PC-9 (cell line): ENCODE measurements at places on chromosomes 16 and 17. TPM values are rescaled to one million over a fixed set of nuclear protein-coding genes. Genes with fewer than 3 reads are reported as not detected.

Gene DNASE1L2
- 6.0 and 7.3 TPM in 2 replicates for total RNA-seq

Gene TMUB2
- 39.2 and 45.5 TPM in 2 replicates for total RNA-seq

Gene USP10
- total RNA-seq: 86.3 and 109 TPM in 2 replicates

Gene METTL26
- total RNA-seq: 144 and 158 TPM in 2 replicates

Gene MOSMO
- 20.1 and 24.2 TPM in 2 replicates for total RNA-seq

Gene CTRB1
- total RNA-seq: not detected in 2 replicates

Gene GGT6
- total RNA-seq: 3.7 and 7.5 TPM in 2 replicates

Gene ALOXE3
- total RNA-seq: 0.70 and 1.4 TPM in 2 replicates

Gene NATD1
- total RNA-seq: 5.3 and 5.4 TPM in 2 replicates

Gene PSMD7
- 98.2 and 128 TPM in 2 replicates for total RNA-seq

Gene ABCC6
- 1.7 and 2.8 TPM in 2 replicates for total RNA-seq

Gene ST6GALNAC2
- total RNA-seq: 15.5 and 18.7 TPM in 2 replicates

DNA sequence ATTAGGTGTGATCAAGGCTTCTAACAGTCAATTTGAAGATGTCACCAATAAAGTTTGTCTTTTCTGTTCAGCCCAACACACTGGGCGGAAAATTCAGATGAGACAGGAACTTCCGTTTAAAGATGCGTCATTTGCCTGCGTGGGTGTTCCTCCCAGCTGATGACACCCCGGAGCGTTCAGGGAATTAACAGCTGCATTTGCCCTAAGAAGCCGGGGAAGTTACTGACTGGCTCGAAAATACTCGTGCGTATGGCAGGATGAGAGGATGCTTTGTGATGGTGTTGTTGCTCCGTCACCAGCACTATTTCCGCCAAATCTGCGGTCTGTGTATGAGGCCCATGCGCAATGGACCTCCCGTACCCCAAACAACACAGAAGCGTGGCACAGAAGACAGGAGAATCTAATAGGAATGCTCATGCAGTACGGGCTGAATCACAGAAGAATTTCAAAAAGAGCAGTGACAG is 11.9 kb upstream of the PVALEF start:
- DNase-seq: no peak
- peaks cover 30% of the 10 kb centered on the region; the same call in 1 of the 2 replicates for H3K27me3 ChIP-seq
- no peak overlapping the region for H3K4me3 ChIP-seq
- no peaks in the 10 kb centered on the region for H3K36me3 ChIP-seq

DNA sequence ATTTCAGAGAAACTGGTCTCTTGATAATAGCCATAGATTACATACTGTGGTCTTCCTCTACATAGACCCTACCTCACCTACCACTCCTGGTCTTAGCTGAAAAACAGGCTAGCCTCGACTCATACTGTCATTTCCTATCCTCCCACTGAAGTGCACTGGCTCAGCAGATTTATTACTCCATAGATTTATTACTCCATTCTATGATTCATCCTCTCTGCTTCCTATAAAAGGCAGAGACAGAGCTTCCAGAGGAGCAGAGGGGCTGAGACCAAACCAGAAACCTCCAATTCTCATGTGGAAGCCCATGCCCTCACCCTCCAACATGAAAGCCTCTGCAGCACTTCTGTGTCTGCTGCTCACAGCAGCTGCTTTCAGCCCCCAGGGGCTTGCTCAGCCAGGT is at the start of gene CCL7:
TSS of gene CCL7 (plus strand) at position 253 of the 400 bp plus-strand sequence. CDS start at position 323, 70 bp downstream.
- H3K27ac ChIP-seq: no peak within 1 kb of the TSS
- H3K4me3 ChIP-seq: no peak within 1 kb of the TSS
- no peak for DNase-seq
- no peaks in the 10 kb centered on the region for H3K36me3 ChIP-seq
- H3K27me3 ChIP-seq: no peaks in the 10 kb centered on the region

DNA sequence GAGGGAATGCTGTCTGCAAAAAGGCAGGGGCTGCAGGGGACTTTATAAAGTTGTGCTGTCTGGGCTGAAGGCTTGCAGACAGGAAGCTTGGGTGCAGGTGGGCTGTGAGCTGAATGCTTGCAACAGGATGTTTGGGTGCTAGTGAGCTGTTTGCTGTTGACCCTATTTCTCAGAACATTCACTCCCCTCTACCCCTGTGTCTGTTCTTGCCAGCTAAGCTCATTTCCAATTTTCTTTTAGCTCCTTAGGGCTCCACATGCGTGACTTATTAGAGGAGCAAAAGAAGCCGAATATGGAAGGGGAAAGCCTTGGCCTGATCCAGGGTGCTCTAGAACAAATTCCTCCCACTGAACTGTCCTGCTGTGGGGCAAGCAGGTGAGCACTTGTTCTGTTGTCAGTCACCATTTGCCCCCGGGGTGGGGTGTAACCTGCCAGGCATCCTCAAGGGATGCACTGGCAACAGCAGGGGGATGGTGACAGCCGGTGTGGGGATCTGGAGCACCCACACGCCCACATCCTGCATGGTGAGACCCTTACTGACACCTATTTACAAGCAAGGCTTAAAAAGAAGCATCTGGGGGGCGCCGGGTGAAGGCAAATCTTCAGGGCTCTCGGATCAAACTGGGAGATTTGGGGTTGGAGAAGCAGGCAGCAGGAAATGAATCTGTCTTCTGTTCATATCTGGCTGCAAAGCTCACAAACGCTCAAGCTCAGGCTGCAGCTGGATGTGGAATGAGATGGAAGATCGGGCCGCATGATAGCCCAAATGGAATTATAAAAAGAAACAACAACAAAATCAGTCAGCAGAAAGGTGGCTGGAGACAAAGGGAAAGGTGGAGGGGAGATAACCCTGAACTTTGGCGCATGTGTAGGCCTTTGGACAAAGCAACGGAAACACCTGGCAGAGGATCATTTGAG is 21.1 kb upstream of the NUP93 start:
- no peak overlapping the region for H3K27ac ChIP-seq
- DNase-seq: no peak
- H3K4me3 ChIP-seq: no peak overlapping the region
- no peaks in the 10 kb centered on the region for H3K4me1 ChIP-seq

DNA sequence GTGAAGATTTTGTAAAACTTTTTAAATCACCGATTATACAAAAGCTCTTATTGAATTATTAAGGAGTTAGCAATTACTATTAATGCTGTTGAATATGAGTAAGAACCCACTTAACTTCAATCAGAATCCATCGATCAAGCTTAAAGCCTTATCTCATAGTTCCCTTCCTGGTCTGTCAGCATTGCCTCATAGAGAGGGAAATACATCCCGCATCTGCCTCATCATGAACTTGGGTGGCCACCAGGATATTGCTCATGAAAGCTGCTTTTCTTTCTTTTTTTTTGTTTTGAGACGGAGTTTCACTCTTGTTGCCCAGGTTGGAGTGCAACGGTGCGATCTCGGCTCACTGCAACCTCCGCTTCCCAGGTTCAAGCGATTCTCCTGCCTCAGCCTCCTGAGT is 66.7 kb downstream of the PIGL start:
- no peaks in the 10 kb centered on the region for H3K36me3 ChIP-seq
- DNase-seq: no peak
- H3K27me3 ChIP-seq: no peaks in the 10 kb centered on the region
- no peak overlapping the region for H3K27ac ChIP-seq
- H3K4me3 ChIP-seq: no peak overlapping the region
- H3K4me1 ChIP-seq: peaks cover 63% of the 10 kb centered on the region

- no peak overlapping the region for H3K4me3 ChIP-seq
- peaks cover 10% of the 10 kb centered on the region for H3K4me1 ChIP-seq
- DNase-seq: no peak
These were observed 22.2 kb downstream of the SERPINF1 start for GRCh38 chr17:1783834-1784611.

- H3K4me1 ChIP-seq: no peaks in the 10 kb centered on the region
- no peak for DNase-seq
- H3K36me3 ChIP-seq: 0 out of 2 replicates have a peak, but pooled peaks cover 9% of the 10 kb centered on the region
- no peak overlapping the region for H3K4me3 ChIP-seq
These were observed 91.2 kb downstream of the CMIP start for GRCh38 chr16:81535679-81536360.

DNA sequence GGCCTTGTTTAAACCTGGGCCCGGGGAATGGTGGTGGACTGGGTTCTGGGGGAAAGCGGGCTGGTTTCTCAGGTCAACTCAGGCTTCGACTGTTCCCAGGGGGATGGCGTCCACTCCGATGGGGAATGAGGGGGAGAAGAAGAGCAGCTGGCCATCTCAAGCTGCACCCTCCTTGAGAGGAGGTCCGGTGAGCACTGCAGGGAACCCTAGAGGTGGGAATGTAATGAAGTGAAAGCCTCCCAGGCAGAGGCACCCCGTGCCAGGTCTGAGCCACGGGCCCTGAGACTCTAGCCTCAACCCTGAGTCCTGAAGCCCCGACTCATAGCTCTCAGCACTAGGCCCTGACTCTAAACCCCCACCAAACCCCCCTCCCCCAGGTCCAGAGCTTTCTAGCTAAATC is 1.2 kb upstream of the CDIPT start:
- no peaks in the 10 kb centered on the region for H3K27me3 ChIP-seq
- no peak overlapping the region for H3K27ac ChIP-seq
- no peaks in the 10 kb centered on the region for H3K36me3 ChIP-seq
- H3K4me3 ChIP-seq: no peak overlapping the region

DNA sequence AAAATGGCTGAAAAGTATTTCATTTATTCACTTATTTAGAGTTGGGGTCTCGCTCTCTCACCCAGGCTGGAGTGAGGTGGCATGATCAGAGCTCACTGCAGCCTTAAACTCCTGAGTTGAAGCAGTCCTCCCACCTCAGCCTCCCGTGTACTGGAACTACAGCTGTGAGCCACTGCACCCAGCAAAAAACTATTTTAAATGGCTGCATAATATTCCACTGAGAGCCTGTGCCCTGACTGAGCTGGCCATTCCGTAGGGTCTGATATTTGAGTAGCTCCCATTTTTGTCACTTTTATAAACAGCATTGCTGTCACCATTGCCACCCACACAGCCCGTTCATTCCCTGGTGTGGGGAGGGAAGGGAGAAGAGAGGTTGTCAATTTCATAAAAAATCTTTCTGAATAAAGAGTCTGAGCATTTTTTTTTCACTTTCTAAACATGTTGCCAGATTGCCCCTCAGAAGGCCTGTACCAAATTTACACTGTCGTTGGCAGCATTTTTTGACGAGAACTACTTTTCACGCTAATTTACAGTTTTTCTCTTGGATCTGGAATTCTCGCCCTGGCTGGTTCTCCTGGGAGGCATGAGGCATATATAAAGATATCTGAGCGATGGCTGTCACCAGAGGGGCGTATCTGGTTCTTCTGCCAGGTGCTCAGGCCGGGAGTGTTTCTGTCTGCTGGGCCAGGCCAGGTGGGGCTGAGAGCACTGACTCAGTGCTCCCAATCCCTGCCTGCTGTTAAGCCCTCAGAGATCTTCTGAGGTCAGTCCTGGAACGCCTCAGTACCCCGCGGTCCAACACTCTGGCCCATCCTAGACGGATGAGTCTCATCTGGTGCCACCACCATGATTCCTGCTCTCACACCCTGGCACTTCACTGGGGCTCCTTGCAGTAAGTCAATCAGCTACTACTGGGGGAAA is 7.2 kb upstream of the KIFC3 start:
- DNase-seq: peak; percentile 62
- peaks cover 74% of the 10 kb centered on the region for H3K4me1 ChIP-seq
- no peaks in the 10 kb centered on the region for H3K36me3 ChIP-seq
- H3K27ac ChIP-seq: peak overlapping the region; percentile 88
- no peaks in the 10 kb centered on the region for H3K27me3 ChIP-seq
- H3K4me3 ChIP-seq: peak overlapping the region; percentile 23; the same call in 1 of the 2 replicates

DNA sequence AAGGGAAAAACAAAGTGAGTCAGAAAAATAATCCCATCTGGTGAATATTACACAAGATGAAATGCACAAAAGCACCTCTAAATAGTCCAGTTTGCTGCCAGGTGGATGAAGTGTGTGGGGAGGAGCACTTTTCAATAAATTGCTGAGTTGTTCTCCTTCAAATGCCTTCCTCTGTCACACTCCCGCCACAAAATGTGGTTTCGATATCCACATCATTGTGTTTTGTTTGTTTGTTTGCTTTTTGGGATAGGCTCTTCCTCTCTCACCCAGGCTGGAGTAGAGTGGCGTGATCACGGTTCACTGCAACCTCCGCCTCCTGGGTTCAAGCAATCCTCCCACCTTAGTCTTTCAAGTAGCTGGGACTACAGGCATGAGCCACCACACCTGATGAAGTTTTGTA is 24.6 kb upstream of the SHISA9 start:
- no peak overlapping the region for H3K4me3 ChIP-seq
- H3K27me3 ChIP-seq: no peaks in the 10 kb centered on the region
- DNase-seq: peak; percentile 59
- H3K4me1 ChIP-seq: peaks cover 80% of the 10 kb centered on the region
- peak overlapping the region; percentile 97 for H3K27ac ChIP-seq

DNA sequence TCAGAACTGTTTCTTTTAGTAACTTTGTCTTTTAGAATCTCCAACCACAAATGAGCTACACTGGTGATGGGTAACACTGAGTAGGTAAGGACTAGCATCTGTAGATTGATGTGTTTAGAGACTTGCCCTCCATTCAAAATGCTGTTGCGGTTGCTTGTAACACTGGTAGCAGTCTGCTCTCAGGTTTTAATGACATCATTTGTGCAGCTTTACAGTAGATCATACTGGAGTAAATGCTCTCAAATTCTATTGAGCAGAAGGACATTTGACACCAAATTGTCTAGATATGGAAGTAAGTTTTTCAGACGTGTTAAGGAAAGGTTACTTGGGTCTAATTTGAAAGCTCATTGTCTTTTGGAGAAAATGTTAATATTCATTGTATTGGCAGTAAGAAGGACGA is 98.8 kb downstream of the NLK start:
- DNase-seq: no peak
- no peak overlapping the region for H3K4me3 ChIP-seq
- H3K4me1 ChIP-seq: no peaks in the 10 kb centered on the region
- H3K27me3 ChIP-seq: no peaks in the 10 kb centered on the region

DNA sequence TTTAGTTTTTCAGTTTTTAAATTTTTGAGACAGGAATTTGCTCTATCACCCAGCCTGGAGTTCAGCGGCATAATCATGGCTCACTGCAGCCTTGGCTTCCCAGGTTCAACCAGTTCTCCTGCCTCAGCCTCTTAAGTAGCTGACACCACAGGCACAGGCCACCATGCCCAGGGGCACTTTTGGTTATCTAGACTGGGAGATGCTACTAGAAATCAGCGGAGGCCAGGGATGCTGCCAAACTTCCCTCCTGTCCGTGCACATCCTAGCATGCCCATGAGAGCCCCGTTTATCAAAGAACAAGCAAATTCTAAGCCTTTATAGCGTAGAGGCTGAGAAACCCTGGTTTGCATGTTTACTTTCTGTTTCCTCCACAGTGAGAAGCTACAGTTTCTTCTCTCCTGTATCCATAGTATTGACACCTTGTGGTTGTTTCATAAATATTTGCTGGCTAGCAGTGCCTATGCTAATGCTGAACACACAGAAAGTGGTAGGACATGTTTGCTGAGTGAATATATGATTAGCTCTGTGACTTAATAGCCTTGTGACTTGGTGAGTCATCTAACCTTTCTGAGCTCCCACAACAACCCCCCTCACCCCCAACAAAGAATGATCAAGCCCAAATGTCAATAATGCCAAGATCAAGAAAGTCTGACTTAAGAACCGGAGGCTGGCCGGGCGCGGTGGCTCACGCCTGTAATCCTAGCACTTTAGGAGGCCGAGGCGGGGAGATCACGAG is 39.2 kb upstream of the MAF start:
- no peak overlapping the region for H3K27ac ChIP-seq
- H3K4me1 ChIP-seq: no peaks in the 10 kb centered on the region
- peak; percentile 63 for DNase-seq
- no peak overlapping the region for H3K4me3 ChIP-seq
- H3K27me3 ChIP-seq: peaks cover 36% of the 10 kb centered on the region
